ENCODE measurements at places on chromosomes 4 and X. TPM values are rescaled to one million over a fixed set of nuclear protein-coding genes. Genes with fewer than 3 reads are reported as not detected.

Gene KIT
- total RNA-seq = not detected

Gene SMIM10
- 0.17 TPM for total RNA-seq

Gene SYTL5
- 0.28 TPM for total RNA-seq

Gene CT55
- total RNA-seq = not detected

Gene FGG
- total RNA-seq = 9.3 TPM

Gene PAGE2B
- not detected for total RNA-seq

Gene RAB33A
- total RNA-seq = 0.21 TPM

Gene POLN
- total RNA-seq = 0.96 TPM

Gene HSFX2
- total RNA-seq = 0.13 TPM

Gene ITIH6
- total RNA-seq = not detected

Gene PAGE2
- not detected for total RNA-seq

Gene ZDHHC15
- not detected for total RNA-seq

Gene OTC
- not detected for total RNA-seq

Gene TLR2
- 0.08 TPM for total RNA-seq

Gene GYPA
- total RNA-seq = not detected

Gene ATP2B3
- total RNA-seq = 0.08 TPM

Gene TLR1
- total RNA-seq = 0.67 TPM

Gene SSX4
- not detected for total RNA-seq

Gene RFC1
- total RNA-seq = 21.0 TPM

Gene GRIA3
- not detected for total RNA-seq

Gene GPR34
- total RNA-seq = 0.13 TPM

Gene SNX25
- total RNA-seq = 8.7 TPM

Gene STATH
- not detected for total RNA-seq

Gene SMARCA1
- total RNA-seq = 46.0 TPM

Gene KIF4A
- total RNA-seq = 24.2 TPM

Gene ZNF182
- 3.6 TPM for total RNA-seq

Gene GDPD2
- total RNA-seq = not detected

Gene ATG4A
- 10.2 TPM for total RNA-seq

Gene F11
- total RNA-seq = not detected

Gene WDR17
- 2.0 TPM for total RNA-seq

Gene SAGE1
- 0.03 TPM for total RNA-seq

Gene SLC39A8
- 11.7 TPM for total RNA-seq

Gene AKAP17A
- 38.6 TPM for total RNA-seq

Gene PAGE5
- not detected for total RNA-seq

Gene C4orf50
- not detected for total RNA-seq

Gene ZBED1
- total RNA-seq = 29.4 TPM

Gene CTAG2
- not detected for total RNA-seq

Gene NAT8L
- 14.7 TPM for total RNA-seq

Gene MAGEC2
- total RNA-seq = not detected

Gene SMIM31
- 0.07 TPM for total RNA-seq

Gene ALB
- 0.06 TPM for total RNA-seq

Gene CXCL8
- total RNA-seq = 17.8 TPM

Gene BEX3
- 252 TPM for total RNA-seq

Gene RPL39
- 3,694 TPM for total RNA-seq

Gene BGN
- not detected for total RNA-seq

Gene SH3BGRL
- 52.1 TPM for total RNA-seq
